ENCODE measurements at places on chromosomes 1 and 21. TPM values are rescaled to one million over a fixed set of nuclear protein-coding genes. Genes with fewer than 3 reads are reported as not detected.

DNA sequence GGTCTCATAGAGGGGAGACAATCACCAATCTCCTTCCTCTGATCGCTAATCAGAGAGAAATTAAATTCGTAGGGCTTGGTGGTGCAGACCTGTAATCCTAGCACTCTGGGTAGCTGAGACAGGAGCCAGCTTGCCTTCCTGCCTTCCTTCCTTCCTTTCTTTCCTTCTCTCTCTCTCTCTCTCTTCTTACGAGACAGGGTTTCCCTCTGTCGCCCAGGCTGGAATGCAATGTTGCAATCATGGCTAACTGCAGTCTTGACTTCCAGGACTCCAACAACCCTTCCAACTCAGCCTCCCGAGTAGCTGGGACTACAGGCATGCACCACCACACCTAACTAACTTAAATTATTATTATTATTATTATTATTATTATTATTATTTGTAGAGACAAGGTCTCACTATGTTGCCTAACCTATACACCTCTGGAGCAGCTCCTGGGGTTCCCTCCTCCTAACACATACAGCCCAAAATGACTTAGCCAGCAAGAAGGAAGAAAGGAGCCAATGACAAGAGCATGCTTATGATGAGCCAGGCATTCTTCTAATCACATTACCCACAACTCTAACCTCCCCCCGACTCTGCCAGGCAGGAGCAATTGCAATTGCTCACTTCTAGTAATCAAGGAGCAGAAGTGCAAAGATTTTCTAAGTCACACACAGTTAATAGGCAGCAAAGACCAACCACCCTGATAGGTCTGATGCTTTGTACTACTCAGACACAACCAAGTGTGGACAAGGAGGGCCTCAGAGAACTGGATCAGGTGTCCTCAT lies 105.4 kb upstream of the F3 start:
- DNase-seq: no peak

DNA sequence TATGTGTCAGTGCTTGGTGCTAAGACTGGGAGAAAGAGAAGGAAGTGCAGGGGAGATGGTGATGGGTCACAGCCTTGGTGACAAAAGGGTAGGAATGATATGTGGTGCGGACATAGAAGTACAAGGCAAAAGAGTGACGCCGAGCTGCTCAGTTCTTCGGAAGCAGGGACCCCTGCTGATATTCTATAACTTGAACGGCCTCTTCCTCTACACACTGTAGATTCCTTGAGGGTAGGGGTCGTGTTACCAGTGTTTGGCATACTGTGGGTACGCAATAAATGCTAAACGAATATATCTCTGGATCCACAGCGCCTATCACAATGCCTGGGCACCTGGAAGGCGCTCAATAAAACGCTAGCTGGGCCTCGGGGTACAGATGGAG lies 488 bp downstream of the DBT start:
- no peak for DNase-seq

- DNase-seq: no peak
Measured at GRCh38 chr1:84245563-84245962, 55.9 kb upstream of the SAMD13 start.

DNA sequence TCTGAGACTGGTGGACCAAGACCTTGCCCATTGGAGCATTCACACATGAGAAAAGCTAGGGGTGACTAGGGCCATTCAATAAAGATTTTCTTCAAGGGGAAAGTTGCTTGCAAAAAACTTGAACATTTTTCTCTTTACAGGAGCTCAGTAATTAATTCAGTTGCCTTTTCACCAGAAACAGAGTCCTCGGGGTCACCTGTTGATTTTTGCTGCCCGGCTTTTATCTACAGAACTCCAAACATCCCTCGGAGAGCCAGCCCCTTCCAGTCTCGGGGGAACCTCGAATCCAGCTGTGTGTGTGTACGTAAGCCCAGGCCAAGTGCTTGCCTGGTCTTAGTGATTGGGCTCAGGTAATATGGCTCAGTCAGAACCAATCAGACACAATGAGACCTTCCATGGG lies 47.5 kb downstream of the PCNX2 start:
- DNase-seq: no peak

GRCh38 chr1:59411147-59411546 lies 114.3 kb downstream of the FGGY start:
- no peak for DNase-seq

- no peak for DNase-seq
Measured at GRCh38 chr1:3746389-3746829, 5.8 kb upstream of the CCDC27 start.

DNA sequence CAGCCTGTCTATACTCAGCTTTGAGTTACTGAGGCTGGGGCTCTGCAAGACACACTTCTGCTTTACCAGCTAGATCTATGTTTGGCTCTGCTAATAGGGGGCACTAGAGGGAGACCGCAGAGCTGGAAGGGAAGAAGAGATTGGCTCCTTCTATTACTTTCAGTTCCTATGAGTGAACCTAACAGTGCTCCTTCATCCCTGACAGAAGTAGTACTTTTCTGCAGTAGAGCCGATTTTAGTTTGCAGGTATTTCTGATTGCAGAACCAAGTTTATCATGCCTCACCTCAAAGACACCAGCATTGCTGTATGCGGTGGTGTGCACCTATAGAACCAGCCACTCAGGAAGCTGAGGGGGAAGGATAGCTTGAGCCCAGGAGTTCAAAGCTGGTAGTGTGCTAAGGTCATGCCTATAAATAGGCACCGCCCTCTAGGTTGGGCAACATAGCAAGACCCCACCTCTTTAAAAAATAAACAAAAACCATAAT lies 5.7 kb upstream of the ZDHHC18 start:
- no peak for DNase-seq

The SEC16B gene
- 7.3 TPM for total RNA-seq

The FAM167B gene
- total RNA-seq: 7.6 TPM

The AKR1A1 gene
- 175 TPM for total RNA-seq

Measured in mucosa of gallbladder (tissue), 1 donor.